Activated effector memory CD4-positive, alpha-beta T cell treated with Interleukin-2 at 50 U/mL for 16 hours (primary cell): ENCODE measurements at places on chromosomes 3 and 15.

- DNase-seq: no peak
Measured at GRCh38 chr3:127747751-127748521, 74.4 kb downstream of the MGLL start.

GRCh38 chr3:193053046-193053435 lies 135.4 kb upstream of the MB21D2 start:
- DNase-seq: no peak

DNA sequence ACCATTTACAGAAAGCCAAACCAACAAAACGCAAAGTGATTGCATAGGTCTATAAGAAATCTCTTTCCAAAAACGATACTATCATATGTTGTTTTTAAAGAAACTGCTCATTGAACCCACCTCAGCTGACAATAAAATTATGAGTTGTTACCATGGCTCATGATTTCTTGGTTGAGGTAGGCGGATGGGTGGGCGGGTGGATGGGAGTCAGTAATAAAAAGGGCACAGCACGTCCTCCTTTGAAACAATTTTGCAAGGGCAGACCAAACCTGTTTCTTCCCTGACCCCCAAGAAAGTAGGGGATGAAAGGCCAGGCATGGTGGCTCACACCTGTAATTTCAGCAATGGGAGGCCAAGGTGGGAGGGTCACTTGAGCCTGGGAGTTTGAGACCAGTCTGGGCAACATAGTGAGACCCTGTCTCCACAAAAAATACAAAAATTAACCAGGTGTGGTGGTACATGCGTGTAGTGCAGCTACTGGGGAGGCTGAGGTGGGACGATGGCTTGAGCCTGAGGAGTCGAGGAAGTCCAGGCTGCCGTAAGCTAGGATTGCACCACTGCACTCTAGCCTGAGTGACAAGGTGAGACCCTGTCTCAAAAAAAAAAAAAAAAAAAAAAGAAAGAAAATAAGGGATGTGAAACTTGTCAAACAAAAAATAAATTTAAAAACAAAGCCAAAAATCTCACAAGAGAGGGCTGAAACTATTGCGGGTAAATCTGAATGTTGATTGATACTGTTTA lies 2.1 kb downstream of the ABHD10 start:
- no peak for DNase-seq

GRCh38 chr3:133213937-133214336 lies 175.7 kb downstream of the TMEM108 start:
- no peak for DNase-seq

GRCh38 chr3:196194542-196194915 lies 16.7 kb downstream of the ZDHHC19 start:
- no peak for DNase-seq

DNA sequence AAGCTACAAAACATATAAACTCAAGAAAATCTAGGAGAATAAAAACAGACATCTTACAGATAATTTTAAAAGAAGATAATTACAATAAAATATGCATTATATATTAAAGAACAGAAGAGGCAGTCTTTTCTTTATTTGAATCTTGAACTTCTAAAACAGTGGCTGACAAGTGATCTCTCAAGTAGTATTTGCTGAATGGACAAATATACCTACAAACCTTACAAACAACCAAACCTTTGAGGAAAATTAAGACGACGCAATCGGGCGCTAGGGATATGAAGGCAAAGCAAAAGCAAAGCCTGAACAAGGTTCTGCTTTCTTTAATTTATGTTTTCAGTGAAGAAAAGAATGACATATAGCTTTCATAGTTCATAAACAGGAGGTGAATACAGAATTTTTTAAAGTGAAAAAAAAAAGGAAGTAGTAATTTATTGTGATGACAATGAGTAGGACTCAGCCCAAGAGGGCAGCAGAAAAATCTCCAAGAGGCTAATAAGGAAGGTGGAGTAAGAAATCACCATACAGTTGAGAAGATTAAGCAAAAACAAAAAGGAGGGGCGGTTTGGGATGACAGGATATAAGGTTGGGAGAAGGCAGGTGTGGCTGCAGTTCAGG lies 347.8 kb downstream of the TBC1D5 start:
- no peak for DNase-seq

- no peak for DNase-seq
Measured at GRCh38 chr3:22795917-22796316, 407.2 kb upstream of the UBE2E2 start.

DNA sequence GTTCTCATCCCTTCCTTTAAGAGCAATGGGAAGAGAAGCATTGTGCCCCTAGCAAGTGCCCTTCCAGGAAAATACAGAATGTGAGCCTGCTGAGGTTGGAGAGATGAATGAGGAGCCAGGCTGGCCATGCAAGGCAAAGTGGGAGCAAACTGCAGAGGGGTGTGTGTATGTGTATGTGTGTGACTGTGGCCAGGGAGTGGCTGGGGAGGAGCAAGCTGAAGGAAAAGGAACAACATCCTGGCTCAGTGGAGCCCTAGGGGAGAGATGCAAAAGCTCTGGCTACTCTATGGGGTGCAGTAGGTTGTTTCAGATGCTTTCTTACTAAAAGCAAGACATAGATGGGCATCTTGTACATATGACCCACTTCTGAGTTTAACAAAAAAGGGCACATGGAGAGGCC lies 20.6 kb downstream of the FOXP1 start:
- no peak for DNase-seq

DNA sequence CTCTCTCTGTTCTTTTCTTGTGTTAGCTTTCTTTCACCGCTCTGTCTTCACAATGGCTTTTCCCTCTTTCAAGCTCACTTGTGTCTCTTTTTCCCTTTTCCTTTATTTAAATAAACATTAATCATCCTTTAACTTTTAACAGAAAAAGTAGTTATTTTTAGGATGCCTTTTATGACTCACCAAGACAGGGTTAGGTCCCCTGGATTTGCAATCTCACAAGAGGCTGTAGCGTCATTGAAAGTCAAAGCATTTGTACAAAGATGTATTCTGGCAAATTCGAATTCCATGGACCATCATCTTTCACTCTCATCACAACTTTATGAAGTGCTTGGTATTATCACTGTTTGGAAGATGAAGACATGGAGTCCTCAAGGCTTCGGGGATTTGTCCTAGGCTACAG lies 34.8 kb upstream of the MCTP2 start:
- DNase-seq: no peak

DNA sequence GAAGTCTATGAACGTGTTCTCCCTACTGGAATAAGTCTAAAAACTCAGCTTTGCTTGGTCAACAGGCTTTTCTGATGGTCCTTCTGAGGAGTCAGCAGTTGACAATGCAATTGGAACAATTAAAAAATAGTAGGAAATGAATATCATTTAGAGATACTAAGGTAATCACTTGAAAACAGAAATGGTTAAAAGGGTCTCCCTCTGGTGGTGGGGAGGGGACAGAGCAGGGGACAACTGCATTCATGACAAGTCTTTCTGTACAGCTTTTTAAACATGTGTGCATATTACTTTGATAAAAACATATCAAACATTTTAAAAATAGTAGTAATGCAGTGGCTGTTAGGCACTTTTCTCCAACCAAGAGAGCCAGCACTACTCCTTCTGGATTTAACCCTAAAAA lies 119.9 kb upstream of the FHIT start:
- DNase-seq: no peak

DNA sequence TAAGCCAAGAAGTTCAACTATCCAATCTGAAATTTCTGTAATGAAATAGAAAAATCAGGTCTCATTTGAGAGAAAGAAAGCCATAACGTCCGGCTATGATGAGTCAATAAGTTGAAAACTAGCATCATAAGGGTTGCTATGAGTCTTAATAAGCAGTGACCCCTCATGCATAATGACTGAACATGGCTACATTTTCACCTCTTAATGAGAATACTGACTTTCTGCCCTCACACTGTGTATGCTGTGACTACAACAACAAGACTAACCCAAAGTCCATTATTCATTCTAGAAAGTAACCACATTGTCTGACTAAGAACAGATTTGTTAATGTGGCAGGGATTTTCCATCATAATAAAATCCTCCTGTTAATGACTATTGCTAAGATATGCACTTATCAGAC lies 884.0 kb upstream of the CADM2 start:
- DNase-seq: no peak

- no peak for DNase-seq
Measured at GRCh38 chr15:84929795-84930603, 45.5 kb downstream of the SLC28A1 start.

- DNase-seq: no peak
Measured at GRCh38 chr3:21487520-21487919, 263.5 kb downstream of the ZNF385D start.

- DNase-seq: no peak
Measured at GRCh38 chr3:42613462-42613861, 13.0 kb downstream of the NKTR start.

DNA sequence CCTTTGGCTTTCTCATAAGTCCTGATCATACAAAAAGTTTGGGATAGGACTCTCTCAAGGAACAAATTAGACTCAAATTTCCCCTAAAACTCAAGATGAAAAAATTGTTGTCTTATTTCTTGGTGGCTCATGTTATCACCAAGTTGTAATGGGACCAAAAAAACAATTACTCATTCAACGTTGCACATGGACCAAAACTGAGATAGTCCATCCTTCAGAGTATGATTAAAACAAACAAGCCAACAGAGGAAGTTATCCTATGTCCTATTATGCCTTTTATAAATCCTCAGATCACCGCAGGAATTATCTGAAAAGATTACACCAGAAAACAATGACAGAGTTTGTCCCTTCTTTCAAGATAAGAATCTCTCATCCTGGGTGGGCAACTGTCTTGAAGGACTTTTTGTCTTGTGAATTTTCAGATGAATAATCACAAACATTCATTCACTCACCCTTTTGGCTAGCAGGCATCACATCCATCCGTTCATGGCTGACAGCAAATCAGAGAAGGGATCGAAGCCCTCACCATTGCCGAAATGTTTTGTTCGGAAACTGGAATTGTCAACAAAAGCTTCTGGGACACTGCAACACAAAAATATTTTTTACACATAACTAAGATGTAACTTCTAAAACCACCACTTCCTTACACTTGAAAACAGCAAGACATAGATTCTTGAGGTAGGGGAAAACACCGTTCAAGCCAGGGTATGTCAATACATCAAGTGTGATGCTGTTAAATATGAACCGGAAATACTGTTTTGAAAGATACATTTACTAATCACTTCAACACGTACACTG lies 90.4 kb downstream of the FOXP1 start:
- no peak for DNase-seq

DNA sequence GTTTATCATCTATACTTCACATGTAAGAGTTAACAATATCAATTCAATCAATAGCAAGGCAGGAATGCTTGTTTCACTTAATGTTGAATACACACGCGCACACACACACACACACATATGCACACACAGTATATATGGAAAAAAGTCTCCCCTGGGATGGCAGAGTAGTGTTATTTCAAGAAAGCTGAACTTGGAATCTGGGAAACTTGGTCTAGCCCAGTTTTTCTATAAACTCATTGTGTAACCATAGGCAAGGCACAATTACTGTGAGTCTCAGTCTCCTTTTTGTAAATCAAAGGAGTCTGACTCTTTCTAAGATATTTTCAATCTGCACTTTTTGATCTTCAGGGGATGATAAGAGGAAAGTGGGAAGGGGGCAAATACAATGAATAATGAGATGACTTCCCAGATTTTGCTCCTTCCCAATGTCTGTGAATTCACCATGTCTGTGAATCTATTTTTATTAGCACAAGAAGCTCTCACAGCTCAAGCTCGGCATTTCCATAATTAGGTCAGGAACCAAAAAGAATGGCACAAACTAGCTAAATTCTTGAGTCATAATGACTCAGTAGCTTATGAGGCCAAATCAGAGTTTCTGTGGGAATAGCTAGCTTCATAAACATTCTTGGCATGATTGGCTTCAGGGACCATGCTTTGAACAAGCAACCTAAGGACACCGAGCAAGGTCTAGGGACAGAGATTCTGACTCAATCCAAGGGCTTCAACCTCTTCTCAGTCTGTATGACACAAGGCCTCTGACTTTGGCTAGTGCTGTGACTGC lies 227.4 kb upstream of the DCBLD2 start:
- DNase-seq: no peak

GRCh38 chr15:40010686-40011085 lies 28.3 kb downstream of the SRP14 start:
- DNase-seq: no peak

- DNase-seq: no peak
Measured at GRCh38 chr3:71376911-71377310, 206.6 kb downstream of the FOXP1 start.

DNA sequence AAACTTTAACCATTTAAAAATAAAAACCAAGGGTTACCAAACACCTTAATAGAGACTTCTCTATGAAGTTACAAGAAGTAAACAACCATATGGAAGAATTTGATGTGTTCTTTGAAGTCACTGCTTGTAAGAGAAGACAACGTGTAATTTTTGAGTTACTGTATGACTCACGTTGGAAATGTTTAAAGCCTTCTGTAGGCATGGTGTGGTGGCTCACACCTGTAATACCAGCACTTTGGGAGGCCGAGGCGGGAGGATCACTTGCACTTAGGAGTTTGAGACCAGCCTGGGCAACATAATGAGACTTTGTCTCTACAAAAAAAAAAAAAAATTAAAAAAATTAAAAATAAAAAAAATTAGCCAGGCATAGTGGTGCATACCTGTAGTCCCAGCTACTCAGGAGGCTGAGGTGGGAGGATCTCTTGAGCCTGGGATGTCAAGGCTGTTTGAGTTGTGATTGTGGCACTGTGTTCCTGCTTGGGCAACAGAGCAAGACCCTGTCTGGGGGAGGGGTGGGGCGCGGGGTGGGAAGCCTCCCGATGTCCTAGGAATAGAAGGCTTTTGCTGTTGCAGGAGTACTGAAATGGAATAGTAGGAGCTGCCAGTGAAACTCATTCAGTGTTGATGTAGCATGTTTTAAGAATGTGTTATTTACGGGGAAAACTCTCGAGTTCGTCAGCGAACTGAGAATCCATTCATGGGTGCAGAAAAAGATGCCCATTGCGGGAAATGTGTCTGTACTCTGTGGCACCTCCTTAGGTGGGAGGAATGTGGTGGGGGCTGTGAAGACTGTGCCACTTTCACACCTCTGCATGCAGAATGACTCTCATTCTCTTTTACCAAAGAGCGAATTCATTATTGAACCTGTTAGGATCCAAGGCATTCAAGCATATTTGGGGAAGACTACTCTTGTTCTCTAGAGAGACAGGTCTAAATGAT lies 134.2 kb downstream of the FNDC3B start:
- DNase-seq: no peak

DNA sequence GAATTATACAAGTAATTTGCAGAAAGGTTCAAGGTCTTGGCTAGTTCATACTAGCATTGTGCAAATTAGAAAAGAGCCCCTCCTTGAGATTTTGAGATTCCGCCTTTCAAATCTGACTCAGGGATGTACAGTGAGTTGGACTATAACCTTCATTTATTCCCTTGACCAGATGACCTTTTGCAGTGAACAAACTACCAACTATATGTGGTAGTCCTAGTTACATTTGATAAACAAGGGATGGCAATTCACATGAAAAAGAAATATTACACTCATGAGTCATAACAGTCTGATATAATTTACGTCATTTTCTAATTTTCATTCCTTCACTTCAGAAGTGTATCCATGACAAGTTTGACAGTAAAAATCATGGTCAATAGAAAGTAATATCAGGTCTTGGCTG lies 860.4 kb downstream of the ROBO1 start:
- DNase-seq: no peak

- DNase-seq: no peak
Measured at GRCh38 chr3:10983219-10983916, 9.2 kb upstream of the SLC6A1 start.

GRCh38 chr3:49712631-49713317 lies 6.7 kb downstream of the AMIGO3 start:
- no peak for DNase-seq
